PC-9 (cell line): ENCODE measurements at places on chromosomes 13 and 19.

- DNase-seq, result no peak
Observed at GRCh38 chr13:43464578-43465264, 322.1 kb downstream of the ENOX1 start.

- DNase-seq, result no peak
Observed at GRCh38 chr19:48925240-48925843, 8.2 kb upstream of the DHDH start.

DNA sequence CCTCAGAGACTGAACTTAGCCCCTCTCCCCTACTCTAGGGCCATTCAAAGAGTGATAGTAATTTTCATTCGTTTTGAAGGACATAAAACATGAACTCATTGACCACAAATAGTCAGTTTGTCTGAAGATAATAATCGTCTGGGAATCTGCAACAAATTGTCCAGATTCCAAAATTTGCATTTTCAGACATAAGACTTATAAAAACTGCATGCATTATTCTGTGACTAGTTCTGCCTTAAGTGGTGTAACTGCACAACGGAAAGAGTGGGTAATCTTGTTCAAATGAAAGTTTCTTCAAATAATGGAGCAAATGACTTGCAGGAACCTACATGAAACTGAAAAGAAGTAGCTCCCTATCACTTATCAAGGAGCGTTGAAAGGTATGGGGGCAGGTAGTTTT, 8.4 kb downstream of the CSNK1A1L start:
- DNase-seq, result no peak

- no peak for DNase-seq
Observed at GRCh38 chr19:19532806-19533701, 4.3 kb downstream of the YJEFN3 start.

- peak; percentile 84 for DNase-seq
Observed at GRCh38 chr19:40221858-40222619, 3.9 kb upstream of the TTC9B start.

- DNase-seq, result no peak
Observed at GRCh38 chr13:101655435-101655834, 203.0 kb downstream of the ITGBL1 start.

DNA sequence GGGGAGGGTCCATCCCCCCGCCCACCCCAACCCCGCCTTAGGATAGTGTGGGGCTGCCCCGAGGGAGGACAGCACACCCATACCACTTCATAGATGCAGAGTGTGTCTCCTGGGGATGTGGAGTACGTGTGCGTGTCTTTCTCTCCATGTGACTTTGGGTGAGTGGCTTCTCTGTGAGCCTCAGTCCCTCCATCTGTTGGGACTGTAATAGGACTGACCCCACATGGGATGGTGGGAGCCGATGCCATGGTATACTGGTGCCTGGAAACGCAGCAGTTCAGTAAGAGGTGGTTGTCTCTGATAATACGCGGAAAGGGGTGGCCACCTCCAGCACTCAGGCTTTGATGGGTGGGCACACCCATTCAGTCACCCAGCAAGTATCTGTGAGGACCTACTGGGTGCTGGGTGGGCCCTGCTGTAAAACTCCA, 816 bp upstream of the PRKD2 start:
- no peak for DNase-seq

DNA sequence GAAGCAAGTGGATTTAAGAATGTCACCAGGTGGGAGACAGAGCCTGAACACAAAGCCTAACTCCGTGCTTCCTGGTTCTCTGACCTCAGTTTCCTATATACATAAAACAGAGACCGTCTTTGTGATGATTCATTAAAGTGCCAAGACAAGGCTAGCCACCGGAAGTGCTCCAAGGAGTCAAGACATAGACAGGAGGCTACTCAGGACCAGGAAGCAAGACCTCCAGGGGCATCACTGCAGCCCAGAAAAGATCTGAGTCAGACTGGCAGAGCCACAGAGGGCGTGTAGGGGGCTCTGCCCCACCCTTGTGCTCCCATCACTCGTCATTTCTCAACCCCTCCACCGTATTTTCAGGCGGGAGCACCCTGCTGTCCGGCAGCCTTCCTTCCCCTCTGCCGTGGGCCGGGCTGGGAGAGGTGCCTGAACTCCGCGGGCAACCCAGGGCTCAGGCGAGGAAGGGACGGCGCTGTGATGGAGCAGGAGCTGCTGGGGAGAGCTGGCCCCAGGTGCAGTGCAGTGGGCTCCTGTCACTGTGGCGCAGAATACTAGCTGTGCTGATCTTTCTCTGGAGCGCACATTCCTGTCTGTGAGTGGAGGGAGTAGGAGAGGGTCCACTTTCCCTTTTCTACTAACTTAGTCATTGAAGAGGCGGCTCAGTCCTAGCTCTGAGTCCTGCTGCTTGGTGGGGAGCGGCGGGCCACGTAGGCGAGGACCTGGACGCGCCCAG, 134.7 kb upstream of the GPR12 start:
- no peak for DNase-seq

DNA sequence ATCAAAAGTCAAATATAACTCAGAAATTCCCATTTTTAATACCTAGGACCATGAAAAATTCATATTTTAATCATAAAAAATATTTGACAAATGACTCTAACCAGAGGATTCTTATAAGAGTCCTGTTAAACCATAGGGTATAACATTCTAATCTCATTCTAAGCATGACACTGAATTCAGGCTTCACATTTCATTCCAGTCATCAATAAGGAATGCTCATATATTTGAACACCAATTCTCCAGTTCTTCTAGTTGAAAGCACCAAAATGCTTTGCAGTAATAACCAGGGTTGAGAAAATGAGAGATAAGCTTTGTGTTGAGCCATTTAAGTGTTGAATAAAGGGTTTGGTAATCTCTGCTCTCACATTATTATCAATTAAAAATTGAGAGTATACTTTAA, 147.5 kb downstream of the VWA8 start:
- DNase-seq, result peak; percentile 37

DNA sequence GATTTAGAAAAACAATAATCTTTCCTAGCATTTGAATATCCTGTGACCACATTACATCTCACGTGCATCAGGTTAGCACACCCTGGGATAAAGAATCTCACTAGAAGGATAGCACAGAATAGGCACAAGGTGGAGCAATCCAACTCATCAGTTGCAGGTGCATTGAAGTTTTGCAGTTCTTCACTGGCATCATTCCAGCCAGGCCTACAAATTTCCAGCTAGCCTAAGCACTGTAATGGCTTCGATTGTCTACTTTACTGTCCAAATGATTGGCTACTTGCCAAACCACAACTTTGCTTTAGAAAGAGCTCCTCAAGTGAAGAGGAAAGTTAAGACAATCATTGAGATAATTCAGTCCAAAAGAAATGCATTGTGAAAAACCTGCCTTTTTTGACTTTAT, 89.5 kb downstream of the SPRY2 start:
- DNase-seq, result peak; percentile 34

DNA sequence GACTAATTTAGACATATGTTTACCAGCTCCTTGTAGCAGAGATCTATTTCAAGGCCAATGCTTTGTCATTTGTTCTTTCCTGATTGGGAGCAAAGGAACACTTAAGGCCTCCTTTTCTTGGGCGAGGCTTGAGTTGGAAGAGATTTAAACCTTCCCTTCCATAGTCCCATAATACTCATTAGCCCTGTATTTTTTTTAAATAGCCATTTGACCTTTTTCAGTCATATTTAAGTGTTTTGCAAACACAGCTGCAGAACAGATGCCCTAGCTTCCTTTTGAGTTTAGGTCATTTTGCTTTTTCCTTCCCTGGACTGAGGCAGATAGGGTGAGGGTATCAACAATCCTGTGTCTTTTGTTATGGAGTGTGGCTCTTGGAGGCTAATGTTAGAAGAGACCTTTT, 198.3 kb downstream of the NBEA start:
- no peak for DNase-seq

DNA sequence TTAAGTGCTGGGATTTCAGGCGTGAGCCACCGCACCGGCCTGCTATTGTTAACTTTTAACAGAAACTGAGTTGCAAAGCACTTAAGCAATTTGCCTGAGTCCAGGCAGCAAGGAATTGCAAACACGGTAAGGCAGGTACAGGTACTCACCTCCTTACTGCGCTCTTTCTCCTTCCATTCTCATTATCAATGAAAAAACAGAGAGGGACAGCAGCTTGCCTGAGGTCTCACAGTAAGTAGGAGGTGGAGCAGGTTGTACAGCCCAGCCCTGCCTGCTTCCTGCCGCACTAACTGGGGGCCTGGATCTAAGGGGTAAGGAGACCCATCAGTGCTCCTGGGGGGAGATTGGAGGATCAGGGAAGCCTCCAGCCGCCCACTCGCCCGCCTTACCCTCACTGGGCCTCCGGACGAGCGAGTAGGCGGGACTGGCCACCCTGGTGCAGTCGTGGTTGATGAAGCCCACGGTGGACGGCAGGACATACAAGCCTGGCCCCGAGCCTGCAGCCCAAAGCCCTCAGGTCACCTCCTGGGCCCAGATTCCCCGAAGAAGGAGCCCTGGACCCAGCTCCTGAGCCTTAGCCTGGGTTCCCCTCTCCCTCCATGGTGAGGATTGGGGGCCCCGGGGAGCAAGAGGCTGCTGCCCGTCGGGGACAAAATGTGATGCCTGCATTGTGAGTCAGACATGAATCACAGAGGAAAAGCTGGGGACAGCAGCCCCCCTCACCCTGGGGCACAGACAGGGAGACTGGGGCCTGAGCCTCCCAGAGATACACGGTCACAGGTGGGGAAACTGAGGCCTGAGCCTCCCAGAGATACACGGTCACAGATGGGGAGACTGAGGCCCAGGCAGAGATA, 11.4 kb upstream of the SHC2 start:
- no peak for DNase-seq

DNA sequence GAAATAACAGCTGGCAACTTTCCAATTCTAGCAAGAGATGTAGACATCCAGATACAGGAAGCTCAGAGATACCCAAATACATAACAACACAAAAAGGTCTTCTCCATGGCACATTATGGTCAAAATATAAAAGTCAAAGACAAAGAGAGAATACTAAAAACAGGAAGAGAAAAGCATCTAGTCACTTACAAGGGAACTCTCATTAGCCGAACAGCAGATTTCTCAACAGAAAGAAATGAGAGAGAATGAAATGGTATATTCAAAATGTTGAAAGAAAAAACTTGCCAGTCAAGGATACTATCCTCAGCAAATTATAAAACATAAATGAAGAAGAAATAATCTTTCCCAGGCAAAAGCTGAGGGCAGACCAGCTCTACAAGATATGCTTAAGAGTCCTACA, 12.4 kb downstream of the ZNF780A start:
- DNase-seq, result no peak

GRCh38 chr19:50513746-50514345, at the start of gene ASPDH:
TSS of gene ASPDH (minus strand) at chr19:50513913. CDS start at chr19:50513823, 90 bp downstream.
- no peak for DNase-seq

- DNase-seq, result no peak
Observed at GRCh38 chr13:93360021-93360420, 133.4 kb downstream of the GPC6 start.

DNA sequence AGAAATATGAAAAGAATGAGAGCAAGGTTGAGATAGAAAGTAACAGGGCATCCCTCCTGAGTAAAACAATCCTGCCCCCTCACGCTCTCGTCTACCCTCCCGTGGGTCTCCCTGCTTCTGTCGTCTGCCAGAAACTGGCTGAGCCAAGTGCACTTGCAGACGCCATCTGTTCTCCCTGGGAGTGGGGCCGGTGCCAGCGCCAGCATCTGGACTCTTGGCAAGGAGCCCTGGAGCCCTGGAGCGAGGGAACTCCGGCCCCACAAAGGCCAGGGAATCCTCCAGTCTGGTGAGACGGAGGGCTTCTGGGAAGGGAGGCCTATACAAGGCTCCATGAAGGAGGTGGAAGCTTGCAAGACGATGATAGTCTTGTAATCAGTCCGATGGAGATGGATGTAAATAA, 2.3 kb upstream of the TMEM91 start:
- no peak for DNase-seq

DNA sequence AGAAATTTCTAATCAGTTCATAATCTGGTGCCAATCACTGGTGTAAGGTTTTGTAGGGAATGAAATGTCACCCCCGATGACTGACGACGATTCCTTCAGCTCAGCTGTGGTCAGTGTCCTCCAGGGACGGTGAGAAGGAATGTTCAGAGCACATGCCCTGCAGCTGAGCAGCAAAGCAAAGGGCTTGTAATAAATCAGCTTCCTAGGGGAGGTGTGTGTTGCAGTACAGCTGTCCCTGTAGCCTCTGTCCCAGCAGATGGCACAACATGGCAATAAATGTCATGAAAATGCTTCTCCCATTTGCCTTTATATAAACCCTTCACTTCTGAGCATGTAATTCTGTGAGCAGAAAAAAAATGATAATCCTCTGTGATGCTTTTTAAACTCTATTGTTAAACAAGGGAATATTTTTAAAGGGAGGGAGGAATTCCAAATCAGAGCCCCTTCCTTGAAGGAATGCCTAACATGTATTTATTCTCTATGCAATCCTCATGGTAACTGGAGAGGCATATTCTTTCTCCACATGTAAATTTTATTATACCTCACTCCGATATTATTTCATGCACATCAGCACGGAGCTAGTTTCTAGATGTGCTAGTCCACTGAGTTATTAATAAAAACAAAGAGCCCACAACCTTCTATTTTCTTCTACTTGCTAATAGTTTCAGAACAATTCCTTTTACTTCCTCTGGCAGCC, 102.5 kb downstream of the FAM216B start:
- no peak for DNase-seq

- no peak for DNase-seq
Observed at GRCh38 chr13:94280349-94280748, 199.1 kb downstream of the DCT start.

DNA sequence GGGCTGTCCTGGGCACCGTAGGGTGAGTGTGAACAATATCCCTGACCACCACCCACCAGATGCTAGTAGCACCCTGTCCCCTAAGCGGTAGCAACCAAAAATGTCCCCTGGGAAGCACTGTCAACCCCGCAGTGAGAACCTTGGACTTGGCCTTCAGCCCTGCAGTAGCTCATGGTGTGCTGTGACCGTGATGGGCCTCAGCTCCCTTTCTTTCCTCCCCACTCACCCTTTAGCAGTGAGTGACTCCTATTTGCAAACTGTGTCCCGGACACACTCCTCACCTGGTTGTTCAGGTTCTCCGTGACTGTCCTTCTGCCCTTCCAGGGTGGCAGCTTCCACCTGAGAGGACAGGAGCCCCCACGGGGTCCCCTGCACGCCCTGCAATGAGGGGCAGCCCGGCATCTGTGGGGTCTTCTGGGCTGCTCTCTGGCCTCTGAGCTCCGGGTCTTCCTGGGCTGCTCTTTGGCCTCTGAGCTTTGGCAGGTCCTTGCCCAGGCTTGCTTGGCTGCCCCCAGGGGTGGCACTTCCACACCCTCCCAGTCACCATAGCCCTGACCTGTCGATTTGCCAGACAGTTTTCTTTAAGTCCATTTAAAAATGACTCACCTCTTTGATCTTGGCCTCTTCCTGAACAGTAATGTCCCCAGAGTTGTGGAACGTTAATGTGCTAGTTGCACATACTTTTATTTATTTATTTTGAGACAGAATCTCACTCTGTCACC, 3.8 kb downstream of the KDM4B start:
- DNase-seq, result peak; percentile 83

GRCh38 chr13:44404261-44405132, 30.9 kb downstream of the SERP2 start:
- DNase-seq, result peak; percentile 57

GRCh38 chr19:8054169-8054568, 1.6 kb downstream of the CCL25 start:
- no peak for DNase-seq
